DMS79 treated with DMSO at 0.1 percent for 48 hours (cell line): ENCODE measurements at places on chromosomes 11 and 22.

DNA sequence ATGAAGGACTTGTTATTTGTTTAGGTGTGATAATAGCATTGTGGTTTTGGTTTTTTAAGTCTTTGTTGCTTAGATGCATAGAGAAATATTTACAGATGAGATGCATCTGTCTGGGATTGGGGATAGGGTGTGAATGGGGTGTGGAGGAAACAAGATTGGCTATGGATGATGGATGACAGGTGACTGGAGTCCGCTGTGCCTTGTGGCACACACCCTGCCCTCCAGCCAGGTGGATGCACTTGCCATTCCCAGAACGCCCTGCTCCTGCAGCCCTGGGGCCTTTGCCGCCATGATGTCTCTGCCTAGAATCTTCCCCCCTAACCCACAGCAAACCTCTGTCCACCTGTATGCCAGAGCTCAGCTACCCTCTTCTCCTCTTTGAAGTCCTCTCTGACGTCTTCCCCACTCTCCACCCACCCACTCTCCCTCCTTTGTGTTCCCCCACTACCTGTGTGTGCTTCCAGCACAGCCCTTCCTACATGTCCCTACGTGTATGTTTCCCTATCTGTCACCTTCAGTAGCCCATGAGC lies 54.7 kb downstream of the WNT11 start:
- DNase-seq = peak; percentile 36

- DNase-seq = no peak
These were observed 60.0 kb downstream of the BARX2 start for GRCh38 chr11:129435499-129436245.

- no peak for DNase-seq
These were observed 56.2 kb downstream of the RASSF10 start for GRCh38 chr11:13065200-13065787.

DNA sequence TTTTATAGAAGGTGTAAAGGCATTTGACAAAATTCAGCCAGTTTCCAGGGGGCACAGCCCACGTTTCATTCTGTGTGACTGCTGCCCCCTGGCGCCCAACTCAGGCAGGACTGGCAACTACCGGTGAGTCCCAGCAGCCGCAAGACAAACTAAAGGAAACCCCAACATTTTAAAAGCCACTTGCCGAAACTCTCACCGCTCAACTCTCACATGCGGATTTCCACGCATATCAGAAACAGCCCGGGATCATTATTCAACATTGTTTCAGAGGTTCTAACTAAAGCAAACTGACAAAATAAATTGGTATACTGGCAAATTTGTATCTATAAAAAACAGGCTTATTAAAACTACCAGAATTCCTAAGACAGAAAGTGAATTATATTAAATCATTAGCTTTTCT lies 48.2 kb downstream of the MORC2 start:
- peak; percentile 33 for DNase-seq

- DNase-seq = no peak
These were observed 76.7 kb upstream of the KCNQ1OT1 start for GRCh38 chr11:2776351-2777061.

- DNase-seq = no peak
These were observed 199.2 kb upstream of the POU2AF2 start for GRCh38 chr11:111046291-111046690.

GRCh38 chr11:15941206-15941770 lies 415.1 kb downstream of the SOX6 start:
- DNase-seq = no peak

- DNase-seq = no peak
These were observed 43.7 kb downstream of the MED15 start for GRCh38 chr22:20550851-20551744.

GRCh38 chr11:130689222-130689908 lies 226.9 kb downstream of the SNX19 start:
- no peak for DNase-seq
